Small intestine (tissue), 16 donors: ENCODE measurements at places on chromosomes 1 and 21.
A peak's percentile ranks its signal among the peaks of the same experiment; 100 is the strongest.

DNA sequence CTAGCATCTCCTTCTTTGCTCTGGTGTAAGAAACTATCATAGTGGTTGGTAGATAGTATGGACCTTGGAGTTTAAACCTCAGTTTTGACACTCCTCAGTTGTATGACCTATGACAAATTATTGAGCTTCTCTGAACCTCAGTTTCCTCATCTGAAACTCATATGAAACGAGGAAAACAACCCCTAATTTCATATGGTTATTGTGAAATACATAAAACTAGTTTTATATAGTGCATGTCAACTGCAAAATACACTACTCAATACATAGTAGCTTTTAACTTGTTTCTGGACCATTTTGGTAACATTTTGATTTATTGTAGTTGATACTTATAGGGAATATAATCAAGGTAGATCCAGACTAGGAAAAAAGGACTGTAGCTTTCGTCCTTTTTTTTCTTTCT lies 32.9 kb downstream of the CLIC4 start:
- DNase-seq, result no peak

DNA sequence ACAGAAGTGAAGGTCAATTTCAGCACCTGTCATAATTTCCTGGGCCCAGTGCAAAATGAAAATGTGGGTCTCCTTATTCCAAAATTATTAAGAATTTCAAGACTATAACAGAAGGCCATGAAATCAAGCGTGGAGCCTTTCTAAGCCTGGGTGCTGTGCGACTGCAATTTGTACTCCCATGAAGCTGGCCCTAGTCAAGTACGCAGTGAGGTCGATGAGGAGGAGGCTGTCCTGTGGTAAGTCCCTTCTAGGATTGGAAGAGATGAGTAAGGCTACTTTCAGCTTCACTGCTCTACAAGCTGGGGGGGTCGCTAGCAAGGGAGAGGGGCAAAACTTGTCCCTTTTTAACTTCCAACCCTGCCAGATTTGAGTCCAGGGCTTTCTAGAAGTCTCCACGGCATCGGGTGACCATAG lies 410 bp upstream of the NUDC start:
- no peak for DNase-seq

DNA sequence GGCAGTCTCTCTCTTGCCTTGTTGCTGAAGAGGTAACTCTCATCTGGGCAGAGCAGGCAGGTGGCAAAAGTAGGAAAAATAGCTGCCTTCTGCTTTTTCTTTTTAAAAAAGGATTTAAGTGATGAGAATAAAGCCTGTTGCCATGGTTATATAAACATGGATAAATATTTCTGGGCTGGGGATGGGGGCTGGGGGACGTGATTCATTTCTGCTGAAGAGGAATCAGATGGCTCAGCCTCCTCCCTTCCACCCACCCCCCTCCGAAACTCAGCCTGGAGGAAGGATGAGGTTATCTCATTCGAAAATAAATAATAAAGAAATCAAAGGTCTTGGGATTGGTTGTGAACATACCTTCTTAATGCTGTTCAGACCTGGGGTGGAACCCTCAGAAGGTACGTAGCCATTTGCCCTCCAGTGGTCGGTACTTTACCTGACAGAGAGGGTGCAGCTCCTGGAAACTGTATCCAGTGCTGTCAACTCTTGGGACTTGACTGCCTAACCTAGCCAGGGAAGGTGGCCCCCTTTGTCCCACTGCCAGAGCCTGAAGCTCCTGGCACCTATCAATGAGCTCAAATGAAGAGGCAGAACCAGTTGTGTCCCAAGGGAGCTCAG lies 3.8 kb upstream of the INKA2 start:
- DNase-seq, result no peak

GRCh38 chr1:107776900-107777663 lies 187.9 kb downstream of the VAV3 start:
- DNase-seq, result no peak

GRCh38 chr1:30990591-30990990 lies 74.9 kb downstream of the PUM1 start:
- DNase-seq, result no peak

DNA sequence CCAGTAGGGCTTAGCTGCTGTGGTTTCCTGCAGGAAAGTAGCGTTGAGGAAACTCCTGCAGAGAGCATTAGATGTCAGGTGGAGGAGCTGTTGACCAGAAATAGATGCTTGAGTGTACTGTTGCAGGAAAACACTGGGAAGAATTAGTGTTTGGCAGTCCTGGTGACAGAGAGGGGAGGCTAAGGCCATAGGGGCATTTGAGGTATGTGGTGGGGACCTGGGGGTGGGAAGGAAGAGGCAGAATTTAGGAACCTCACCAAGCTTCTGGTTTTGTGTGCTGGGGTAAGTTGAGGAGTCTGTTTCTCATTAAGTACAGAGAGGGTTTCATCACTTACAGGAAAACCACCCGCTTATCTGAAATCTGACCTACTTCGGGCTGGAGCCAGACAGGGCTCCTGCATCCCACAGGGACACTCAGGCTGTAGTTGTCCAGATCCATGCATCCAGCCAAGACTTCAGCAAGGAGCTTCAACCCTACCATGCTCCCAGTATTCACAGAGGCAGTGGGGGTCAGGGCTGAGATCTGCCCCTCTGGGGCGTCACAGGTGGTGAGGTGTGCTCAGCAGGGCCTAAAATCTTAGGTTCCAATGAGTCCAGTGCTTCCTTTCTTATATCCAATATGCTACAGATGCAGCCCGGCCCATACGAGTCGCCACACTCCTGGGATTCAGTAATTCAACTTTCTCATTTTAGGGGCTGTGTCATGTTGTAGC lies 15.1 kb downstream of the SH2D2A start:
- no peak for DNase-seq

DNA sequence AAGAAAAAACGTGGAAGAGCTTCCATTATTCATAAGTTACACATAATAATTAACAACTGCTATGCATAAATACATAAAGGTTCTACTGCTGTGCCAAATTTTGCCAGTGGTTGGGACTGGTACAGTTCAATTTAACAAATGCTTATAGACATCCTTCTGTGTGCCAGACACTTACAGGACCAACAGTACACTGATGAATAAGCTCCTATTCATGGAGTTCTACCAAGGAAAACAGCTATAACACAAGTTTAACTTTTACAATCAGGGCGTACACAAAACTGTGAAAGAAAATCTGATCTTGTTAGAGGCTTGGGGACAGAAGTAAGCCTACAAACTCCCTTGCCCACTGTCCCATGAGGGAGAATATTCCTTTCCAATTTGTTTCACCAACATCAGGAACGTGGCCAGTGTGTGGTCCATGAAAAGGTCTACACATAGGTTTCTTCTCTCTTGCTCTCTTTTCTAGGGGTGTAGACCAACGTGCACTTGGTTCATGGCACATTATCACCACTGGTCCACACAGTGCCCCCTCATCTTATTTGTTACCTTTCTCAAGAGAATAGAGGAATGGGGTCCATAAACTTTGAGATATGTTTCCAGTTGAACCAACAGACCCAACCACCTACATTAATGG lies 10.1 kb downstream of the NRIP1 start:
- no peak for DNase-seq

DNA sequence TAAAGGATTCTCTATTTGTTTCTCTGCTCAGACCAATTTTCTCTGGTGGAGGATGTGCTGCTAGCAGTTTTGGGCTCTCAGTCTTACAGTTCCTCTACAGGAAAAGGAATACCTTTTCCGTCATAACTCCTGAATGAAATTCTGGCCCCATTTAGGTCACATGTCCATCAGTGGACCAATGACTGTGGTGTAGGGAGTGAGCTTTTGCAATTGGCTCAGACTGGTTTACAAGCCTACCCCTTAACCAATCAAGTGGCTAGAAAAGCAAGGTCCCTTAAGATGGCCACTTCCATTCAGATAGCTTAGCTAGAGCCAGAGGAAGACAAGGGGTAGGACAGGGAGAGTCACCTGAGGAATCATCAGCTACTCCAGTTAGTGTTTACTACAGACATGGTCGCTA lies 16.4 kb upstream of the ZNF281 start:
- no peak for DNase-seq

DNA sequence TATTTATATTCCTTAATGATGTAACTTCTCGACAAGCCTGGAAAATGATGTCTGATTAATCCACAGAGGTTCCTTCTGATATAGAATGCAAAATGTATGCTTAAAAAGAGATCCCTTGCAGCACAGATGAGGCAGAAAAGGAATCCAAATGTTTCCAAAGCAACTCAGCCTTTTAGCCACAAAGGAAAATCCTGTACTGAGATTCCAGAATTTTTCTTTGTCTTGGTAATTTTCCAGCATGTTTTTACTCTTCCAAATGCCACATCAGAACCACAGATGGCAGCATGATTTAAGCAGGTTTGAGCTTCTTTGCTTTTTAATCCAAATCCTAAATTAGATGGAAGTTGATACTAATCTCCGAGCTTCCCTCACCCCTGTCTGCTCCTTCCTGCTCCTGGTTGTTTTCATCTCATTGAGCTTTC lies 176.4 kb upstream of the PALMD start:
- DNase-seq, result no peak

DNA sequence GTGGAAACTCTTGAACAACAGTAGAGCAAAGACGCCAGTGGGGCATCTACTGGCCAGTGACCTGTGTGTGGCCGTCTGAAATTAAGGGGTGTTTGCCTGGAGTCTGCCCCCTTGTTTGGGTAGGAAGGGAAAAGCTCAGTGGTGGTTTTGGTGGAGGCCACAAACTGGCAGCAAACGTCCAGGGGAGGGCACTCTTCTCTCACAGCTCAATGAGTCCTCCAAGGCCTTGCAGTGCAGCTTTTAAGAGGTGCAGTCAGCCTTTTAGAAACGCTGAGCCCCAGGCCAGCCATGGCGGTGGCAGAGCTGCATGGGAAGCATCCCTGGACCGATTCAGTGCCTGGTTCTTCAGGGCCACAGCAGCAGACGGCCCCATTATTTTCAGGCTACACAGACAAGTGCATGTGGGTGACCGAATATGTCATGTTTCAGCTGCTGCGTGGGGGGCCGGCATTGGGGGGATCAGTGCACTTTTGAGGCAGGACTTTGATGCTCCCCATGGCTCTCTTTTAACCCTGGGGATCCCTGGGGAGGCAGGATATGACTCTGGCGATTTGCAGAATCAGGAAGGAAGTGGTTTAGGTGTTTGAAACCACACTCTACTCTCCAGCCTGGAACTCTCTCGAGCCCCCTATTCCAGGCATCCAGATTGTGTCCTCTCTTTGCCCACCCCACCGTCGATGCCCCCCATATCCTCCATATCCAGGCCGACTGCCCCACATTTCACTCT lies 414.0 kb downstream of the PRDM2 start:
- DNase-seq, result peak; percentile 13

GRCh38 chr1:208129060-208129459 lies 115.1 kb downstream of the PLXNA2 start:
- DNase-seq, result no peak

- no peak for DNase-seq
Measured at GRCh38 chr1:209433649-209434031, 149.9 kb upstream of the CAMK1G start.

GRCh38 chr1:202815120-202815519 lies 4.4 kb downstream of the PCAT6 start:
- DNase-seq, result no peak

- DNase-seq, result no peak
Measured at GRCh38 chr1:157325220-157325619, 187.0 kb upstream of the ETV3 start.

DNA sequence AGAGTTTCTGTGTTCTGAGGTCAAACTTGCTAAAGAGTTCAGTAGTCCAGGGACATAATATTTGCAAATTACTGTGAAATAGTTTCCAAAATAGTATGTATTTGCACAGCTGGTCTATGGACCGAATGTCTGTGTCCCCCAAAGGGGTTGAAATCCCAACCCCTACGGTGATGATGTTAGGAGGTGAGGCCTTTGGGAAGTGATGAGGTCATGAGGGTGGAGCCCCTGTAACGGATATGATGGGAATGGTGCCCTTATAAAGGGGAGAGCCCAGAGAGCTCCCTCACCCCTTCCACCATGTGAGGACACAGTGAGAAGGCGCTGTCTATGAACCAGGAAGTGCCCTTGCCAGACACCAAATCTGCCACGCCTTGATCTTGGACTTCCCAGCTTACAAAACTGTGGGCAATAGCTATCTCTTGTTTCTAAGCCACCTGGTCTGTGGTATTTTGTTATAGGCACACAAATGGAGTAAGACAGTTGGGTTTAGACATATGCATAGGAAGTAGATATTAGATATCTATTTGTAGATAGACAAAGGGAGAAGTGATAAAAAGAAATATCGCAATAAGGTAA lies 21.7 kb downstream of the RNF187 start:
- DNase-seq, result no peak
